Activated CD4-positive, alpha-beta T cell treated with anti-CD3 and anti-CD28 coated beads, Interleukin-2, amount 10 ng/mL, durations not matched to agents 24 days and 14 days (primary cell): ENCODE measurements at places on chromosomes 6 and 20. TPM values are rescaled to one million over a fixed set of nuclear protein-coding genes. Genes with fewer than 3 reads are reported as not detected.

MAD2L1BP gene
- 36.3 and 40.2 TPM in 2 replicates for total RNA-seq

CBLN4 gene
- not detected in 2 replicates for total RNA-seq

ANGPT4 gene
- total RNA-seq, result not detected in 2 replicates

MDFI gene
- total RNA-seq, result not detected in 2 replicates

DNMT3B gene
- 1.1 and 1.3 TPM in 2 replicates for total RNA-seq

IL17A gene
- not detected in 2 replicates for total RNA-seq

ALDH8A1 gene
- 1.2 and 1.7 TPM in 2 replicates for total RNA-seq

DLL1 gene
- total RNA-seq, result 0.17 TPM in 1 of 2 replicates, not detected in the other

SOX18 gene
- total RNA-seq, result 0.84 and 0.92 TPM in 2 replicates

GMPR gene
- total RNA-seq, result 1.0 and 2.1 TPM in 2 replicates

TSPYL1 gene
- 39.1 and 41.2 TPM in 2 replicates for total RNA-seq

RAET1G gene
- not detected in 2 replicates for total RNA-seq

TFAP2C gene
- total RNA-seq, result not detected in 2 replicates

PRRT1 gene
- 0.24 and 0.35 TPM in 2 replicates for total RNA-seq

MAFB gene
- total RNA-seq, result 0.93 and 1.2 TPM in 2 replicates

LRRC73 gene
- 0.14 and 0.51 TPM in 2 replicates for total RNA-seq

CD40 gene
- 2.5 and 2.7 TPM in 2 replicates for total RNA-seq

COL9A3 gene
- 0.47 TPM in 1 of 2 replicates, not detected in the other for total RNA-seq

RUNX2 gene
- total RNA-seq, result 17.1 and 18.3 TPM in 2 replicates

BFSP1 gene
- total RNA-seq, result 0.33 and 0.43 TPM in 2 replicates

CLPSL2 gene
- not detected in 2 replicates for total RNA-seq

FILIP1 gene
- not detected in 2 replicates for total RNA-seq

NCOA7 gene
- total RNA-seq, result 52.5 and 53.7 TPM in 2 replicates

TOMM34 gene
- 63.4 and 64.5 TPM in 2 replicates for total RNA-seq

HCK gene
- total RNA-seq, result not detected in 2 replicates

ETV7 gene
- total RNA-seq, result 0.54 and 0.57 TPM in 2 replicates

SLCO4A1 gene
- 57.8 and 67.3 TPM in 2 replicates for total RNA-seq

MRAP2 gene
- total RNA-seq, result not detected in 2 replicates

TSBP1 gene
- not detected in 2 replicates for total RNA-seq

EPPIN gene
- total RNA-seq, result not detected in 2 replicates

MYLK2 gene
- total RNA-seq, result 0.26 and 0.28 TPM in 2 replicates

CALHM6 gene
- 24.8 and 30.7 TPM in 2 replicates for total RNA-seq

FOXA2 gene
- not detected in 2 replicates for total RNA-seq

OPN5 gene
- total RNA-seq, result not detected in 2 replicates

HEBP2 gene
- 16.2 and 17.4 TPM in 2 replicates for total RNA-seq

ELOVL2 gene
- not detected in 2 replicates for total RNA-seq

ZBTB9 gene
- 14.2 and 14.5 TPM in 2 replicates for total RNA-seq

RNF8 gene
- 29.4 and 32.0 TPM in 2 replicates for total RNA-seq

PAX1 gene
- total RNA-seq, result not detected in 2 replicates

MTHFD1L gene
- 136 and 137 TPM in 2 replicates for total RNA-seq

FHL5 gene
- total RNA-seq, result not detected in 2 replicates
